ENCODE measurements at places on chromosomes 7 and 10.

DNA sequence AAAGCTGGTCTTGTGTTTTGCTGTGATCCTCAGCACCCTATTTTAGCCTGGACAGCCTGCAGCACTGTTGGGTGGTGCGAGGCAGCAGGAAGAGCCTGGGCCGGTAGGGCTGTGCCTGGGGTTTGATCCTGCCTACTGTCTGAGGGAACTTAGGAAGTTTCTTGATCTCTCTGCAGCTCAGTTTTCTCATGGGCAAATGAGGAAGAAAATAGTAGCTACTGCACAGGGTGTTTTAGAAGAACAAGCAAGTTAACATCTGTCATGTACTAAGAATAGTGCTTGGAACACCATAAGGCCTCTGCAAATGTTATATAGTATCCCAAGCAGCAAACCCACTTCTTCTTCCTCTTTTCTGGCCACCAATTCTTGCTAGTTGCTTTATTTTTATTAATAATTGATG is 12.0 kb upstream of the AGR2 start:
- DNase-seq, result no peak

GRCh38 chr10:124518366-124518765 is 56.7 kb downstream of the LHPP start:
- no peak for DNase-seq

- DNase-seq, result no peak
Measured at GRCh38 chr10:29635711-29636144, 957 bp upstream of the SVIL start.

DNA sequence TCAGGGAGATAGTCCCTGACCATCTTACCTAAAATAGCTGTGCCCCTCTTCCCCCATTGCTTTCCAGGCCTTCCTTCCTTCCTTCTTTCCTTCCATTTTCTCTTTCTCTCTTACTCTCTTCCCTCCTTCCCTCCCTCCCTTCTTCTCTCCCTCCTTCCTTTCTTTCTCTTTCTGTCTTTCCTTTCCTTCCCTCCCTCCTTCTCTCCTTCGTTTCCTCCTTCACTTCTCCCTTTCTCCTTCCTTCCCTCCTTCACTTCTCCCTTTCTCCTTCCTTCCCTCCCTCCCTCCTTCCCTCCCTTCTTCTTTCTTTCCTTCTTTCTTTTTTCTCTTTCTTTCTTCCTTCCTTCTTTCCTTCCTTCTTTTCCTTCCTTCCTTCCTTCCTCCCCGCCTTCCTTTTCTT is 24.6 kb upstream of the MKX start:
- DNase-seq, result no peak

DNA sequence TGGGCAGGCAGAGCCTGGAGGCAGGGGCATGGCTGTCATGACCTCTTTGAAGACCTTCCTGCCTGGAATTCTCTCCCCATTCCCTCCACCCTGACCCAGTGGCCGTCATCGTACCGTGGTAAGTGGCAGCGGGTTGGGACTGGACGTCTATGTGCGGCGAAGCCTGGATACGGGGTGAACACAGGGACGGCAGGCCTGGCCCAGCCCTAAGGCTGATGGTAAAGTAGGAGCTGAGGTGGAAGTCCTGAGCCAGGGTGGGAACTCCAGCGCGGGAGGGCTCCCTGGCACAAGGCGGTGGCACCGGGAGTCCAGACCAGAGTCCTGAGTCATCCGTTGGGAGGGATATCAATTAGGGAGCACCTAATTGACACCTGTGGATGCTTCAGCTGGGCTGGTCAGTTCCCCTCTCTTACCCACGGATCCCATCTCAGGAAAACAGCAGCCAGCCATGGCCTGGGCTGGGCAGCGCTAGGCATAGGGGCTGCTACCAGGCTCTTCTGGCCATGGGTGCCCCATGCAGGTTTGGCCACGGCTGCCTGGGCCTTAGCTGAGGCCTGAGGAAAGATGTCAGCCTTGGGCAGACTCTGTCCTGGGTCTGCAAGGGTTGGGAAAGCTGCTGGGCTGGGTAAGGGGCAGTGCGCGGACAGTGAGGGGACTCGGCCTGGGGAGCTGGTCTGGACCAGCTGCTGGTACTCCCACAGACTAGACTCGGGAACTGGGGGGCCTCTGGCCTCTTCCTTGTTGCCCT is 3.3 kb downstream of the PPIF start:
- DNase-seq, result no peak

- no peak for DNase-seq
Measured at GRCh38 chr7:94529516-94529915, 19.9 kb downstream of the CASD1 start.

DNA sequence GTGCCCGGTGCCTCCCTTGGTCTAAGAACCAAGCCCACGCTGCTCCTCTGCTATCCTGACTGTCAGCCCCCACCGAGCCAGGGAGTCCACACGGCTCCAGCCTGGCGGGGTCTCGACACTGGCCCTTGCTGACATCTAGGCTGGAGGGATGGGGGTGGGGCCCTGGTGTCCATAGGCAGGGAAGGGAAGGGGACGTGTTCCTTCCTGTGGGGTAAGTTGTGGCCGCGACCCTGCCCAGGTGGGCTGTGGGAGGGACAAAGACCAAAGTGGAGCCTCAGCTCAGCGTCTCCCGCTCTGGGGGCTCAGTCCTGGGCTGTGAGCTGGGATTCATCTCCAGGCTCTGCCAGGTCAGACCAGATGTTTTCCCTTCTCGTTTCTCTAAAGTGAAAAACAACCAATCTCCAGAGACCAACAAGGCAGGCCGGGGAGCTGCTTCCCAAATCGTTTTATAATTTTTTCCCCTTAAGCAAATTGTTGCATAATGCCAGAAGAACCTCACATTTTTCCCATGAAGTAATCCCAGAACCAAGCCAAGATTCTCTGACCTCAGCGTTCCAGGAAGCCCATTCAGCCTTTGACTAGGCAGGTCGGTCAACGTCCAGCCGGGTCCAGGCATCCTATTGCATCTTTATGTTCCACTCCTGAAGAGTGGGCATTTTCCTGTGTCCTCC is 101.2 kb downstream of the RGS10 start:
- no peak for DNase-seq

- no peak for DNase-seq
Measured at GRCh38 chr10:72239409-72239808, 23.3 kb upstream of the ASCC1 start.

DNA sequence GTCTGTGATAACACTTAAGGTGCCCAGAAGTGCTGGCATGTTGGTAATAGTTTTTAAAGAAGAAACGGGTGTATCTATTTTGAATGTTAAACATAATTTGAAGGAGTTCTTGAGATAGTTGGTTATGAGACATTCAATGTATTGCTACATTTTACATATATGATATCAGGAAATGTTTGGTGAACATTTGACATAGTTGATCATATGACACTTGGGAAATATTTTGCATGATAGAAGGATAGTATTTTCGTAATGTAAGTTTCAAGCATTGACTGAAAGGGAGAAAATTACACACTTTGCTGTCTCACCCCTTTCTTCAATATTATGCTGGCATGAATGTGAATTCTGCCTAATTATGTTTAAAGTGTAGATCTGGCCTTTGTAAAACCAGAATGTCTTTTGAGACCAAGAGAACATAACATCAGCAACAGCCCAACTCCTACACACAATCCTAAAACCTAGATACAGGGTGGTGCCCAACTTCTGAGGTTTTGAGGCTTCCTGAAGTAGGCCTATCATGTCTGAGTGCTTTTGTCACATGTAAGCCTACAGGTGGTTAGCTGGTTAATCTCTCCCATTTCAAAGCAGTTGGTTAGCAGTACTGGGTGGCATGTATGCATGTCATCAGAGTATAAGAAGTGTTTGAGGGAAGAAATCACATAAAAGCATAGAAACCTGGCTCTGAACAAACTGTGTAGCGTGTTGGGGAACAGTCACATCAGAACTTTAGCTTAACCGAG is 2.1 kb downstream of the ADD3 start:
- no peak for DNase-seq

DNA sequence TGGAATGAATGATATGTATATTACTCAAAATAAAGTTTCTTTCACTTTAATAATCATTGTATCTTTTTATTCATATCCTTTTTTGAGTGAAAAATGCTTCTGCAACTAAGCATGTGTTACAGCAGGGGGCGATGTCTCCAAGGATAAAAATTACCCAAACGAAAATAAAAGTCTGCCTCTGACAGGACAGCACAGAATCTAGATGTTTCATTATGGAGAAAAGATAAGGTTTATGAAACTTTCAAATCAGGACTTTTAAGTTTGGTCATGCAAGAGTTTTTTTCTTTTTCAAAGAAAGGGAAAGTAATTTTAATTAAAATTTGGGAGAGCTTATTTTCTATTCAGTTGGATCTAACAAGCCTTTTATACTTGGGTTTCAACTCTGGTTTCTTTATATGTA is 48.4 kb downstream of the TES start:
- DNase-seq, result peak; percentile 68

DNA sequence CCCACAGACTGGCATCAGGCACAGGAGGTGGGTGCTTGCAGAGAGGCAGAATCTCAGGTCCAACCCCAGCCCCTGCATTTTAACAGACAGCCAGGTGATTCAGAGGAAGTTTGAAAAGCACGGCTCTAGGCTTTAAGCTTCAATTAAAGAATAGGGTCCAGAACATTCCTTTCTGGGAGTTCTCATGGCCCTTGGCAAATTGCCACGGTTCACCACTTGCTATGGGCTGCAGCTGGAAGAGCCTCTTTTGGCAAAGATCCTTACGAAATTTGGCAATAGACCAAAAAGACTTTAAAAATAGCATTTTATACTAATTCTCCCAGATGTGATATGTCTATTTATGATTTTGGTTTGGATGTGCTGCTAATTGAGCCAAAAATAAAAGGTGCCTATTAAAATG is 148.1 kb downstream of the ITGA8 start:
- DNase-seq, result no peak

DNA sequence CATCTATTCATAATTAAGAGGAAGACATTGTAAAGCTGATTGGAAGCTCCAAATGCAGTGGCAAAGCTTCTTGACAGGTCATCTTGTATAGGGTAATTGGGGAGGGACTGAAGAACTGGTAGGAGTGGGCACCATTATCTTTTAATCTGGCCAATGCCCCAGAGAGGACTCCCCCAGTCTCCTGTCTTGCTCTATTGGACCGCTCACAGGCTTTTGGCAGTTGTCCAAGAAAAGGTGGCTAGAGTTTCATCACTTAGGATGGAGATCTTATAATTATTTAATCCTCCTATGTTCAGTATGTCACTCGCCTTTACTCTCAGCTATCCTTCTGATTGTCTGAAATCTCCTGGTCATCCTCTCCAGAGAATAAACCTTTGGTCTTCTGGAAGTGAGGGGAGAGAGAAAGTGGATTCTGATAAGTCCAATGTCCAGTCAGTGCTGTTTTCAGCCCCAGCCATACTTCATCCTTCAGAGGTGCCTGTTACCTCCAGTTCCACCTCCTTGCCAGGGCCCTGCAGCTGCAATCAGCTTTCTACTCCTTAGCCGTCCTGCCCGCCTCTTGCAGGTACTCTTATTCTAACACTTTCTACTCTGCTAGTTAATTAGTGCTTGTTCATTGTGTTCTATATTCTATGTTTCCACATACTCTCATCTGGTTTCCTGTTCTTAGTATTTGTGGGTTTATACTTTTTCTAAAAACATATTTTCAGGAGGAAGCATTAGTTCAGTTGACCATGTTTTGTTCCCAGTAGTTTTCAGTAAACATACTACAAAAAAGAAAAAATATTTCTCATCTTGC is 241.6 kb downstream of the NSUN6 start:
- no peak for DNase-seq

DNA sequence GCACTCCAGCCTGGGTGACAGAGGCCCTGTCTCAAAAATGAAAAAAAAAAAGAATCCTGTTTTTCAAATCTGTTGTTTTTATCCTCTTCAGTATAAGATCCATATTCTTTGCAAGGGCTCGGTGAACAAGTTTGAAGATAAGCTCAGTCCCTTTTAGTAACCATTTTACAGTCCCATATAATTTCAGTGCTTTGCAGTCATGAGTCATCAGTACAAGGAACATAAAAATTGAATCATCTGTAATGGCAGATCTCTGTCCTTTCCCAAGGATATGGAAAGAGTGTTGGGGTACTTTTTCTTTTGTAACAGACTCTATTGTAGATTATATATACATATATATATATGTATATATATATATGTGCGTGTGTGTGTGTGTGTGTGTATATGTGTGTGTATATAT is 52.2 kb upstream of the ZPBP start:
- DNase-seq, result no peak

GRCh38 chr10:78278058-78278404 is 244.4 kb downstream of the RPS24 start:
- peak; percentile 25 for DNase-seq

- no peak for DNase-seq
Measured at GRCh38 chr10:28386503-28386868, 83.6 kb upstream of the MPP7 start.

DNA sequence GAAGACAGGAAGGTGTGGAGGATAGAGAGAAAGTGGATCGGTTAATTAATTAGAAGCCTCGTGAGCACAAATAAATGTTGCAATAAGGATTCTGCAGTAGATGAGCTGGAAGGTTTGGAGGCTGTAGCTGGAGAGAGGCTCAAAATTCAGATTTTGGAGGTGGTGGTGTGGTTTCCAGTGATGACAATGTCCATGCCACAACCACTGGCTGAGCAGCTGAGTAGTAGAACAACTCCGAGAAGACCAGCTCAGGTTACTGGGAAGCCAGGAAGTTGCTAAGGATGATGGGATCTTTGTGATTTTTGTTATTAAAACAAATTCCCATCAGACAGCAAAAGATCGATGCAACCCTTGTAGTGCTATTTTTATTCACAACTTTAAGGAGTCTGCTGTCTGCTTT is 7.7 kb downstream of the SLC26A4 start:
- no peak for DNase-seq

- DNase-seq, result no peak
Measured at GRCh38 chr10:43244783-43245182, 22.1 kb downstream of the RASGEF1A start.

GRCh38 chr7:80334908-80335307 is 177.0 kb downstream of the GNAT3 start:
- DNase-seq, result no peak

DNA sequence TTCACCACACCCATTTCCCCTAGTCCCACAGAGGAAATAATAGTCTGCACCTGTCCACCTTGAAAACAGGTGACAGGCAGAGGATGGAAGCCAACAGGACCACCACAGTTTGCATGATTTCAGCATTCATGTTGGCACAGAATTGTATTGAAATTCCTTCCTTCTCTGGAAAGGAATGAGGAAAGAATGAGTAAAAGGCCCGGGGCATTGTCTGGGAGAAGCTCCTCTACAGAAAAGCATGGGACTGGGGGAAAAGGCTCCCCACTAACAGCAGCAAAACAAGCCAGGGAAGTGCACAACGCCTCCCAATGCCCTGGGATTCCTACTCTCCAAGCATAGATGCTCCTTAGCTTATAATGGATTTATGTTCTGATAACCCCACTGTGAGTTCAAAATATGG is 28.5 kb upstream of the TOMM7 start:
- no peak for DNase-seq

GRCh38 chr7:107383203-107383602 is 86.7 kb upstream of the GPR22 start:
- no peak for DNase-seq

DNA sequence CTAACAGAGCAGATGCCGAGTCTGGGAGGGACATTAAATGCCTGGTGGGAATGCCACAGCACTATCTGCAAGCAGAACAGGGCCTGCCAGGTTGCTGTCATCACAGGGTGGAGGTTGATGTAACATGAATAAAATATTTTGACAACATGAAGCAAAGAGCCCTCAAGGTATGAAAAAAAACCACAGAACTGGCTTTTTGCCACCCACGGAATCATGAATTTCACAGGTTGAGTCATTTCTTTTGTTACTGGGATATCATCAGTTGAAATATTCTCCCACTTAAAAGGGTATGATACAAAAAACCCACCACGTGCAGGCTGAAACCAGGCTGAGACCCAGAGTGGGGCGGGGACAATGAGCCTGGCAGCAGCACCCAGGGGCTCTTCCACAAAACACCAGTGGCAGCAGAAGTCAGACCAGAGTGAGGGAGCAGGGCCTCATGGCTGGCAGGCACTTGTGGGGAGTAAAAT is 220.1 kb downstream of the TNS3 start:
- peak; percentile 15 for DNase-seq
